Fibroblast of skin of right quadriceps (primary cell): ENCODE measurements at places on chromosomes 7 and 10.

DNA sequence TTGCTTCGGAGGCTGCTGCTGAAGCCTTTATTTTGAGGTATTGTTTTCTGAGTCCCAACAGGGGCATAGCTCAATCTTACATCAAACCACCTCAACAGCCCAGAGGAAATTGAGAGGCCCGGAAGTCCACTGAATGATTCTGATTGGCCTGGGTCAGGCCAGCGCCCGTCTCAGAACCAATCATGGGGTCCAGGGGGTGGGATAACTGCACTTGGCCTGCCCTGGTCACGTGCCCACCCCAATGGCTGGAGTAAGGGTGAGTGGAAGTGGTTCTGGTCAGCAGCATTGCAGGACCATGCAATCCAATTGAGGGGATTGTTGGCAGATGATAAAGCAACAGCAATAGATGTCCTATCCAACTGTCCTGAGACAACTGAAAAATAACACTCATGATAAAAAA, 190.6 kb downstream of the HERPUD2 start:
- no peak for DNase-seq

- peak; percentile 80 for DNase-seq
Measured at GRCh38 chr7:42671627-42672026, 240.2 kb downstream of the C7orf25 start.

GRCh38 chr10:84292502-84292901, 35.9 kb upstream of the CCSER2 start:
- no peak for DNase-seq

DNA sequence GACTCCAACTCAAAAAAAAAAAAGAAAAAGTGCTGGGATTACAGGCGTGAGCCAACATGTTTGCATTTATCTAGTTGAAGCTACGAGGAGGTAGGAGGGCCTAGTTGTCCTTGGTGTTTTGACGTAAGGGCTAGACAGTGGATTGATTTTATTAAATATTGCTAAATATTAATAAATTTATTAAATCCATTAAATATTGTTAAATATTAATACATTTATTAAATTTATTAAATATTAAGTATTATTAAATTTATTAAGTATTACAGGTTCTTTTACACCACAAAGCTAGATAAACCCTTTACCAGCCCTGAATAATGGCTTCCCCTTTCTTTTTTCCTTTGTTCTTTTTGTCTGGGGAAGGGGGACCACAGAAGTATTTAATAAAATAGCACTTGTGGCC, 47.5 kb upstream of the TMEM248 start:
- DNase-seq = no peak
